ENCODE measurements at places on chromosomes 7 and 10. TPM values are rescaled to one million over a fixed set of nuclear protein-coding genes. Genes with fewer than 3 reads are reported as not detected.

The AKR1C8 gene
- not detected for polyA plus RNA-seq

The AQP1 gene
- 2.4 TPM for polyA plus RNA-seq

GRCh38 chr7:45646996-45647825, 73.0 kb downstream of the ADCY1 start:
- peak; percentile 82 for DNase-seq
- no peak overlapping the region for H3K27ac ChIP-seq
- no peak overlapping the region for H3K4me3 ChIP-seq
- H3K27me3 ChIP-seq = no peaks in the 10 kb centered on the region
- no peaks in the 10 kb centered on the region for H3K36me3 ChIP-seq

- no peak overlapping the region for H3K4me3 ChIP-seq
- no peak overlapping the region for H3K27ac ChIP-seq
- no peaks in the 10 kb centered on the region for H3K27me3 ChIP-seq
- no peaks in the 10 kb centered on the region for H3K4me1 ChIP-seq
Measured at GRCh38 chr10:61376908-61377368, 76.2 kb downstream of the TMEM26 start.

DNA sequence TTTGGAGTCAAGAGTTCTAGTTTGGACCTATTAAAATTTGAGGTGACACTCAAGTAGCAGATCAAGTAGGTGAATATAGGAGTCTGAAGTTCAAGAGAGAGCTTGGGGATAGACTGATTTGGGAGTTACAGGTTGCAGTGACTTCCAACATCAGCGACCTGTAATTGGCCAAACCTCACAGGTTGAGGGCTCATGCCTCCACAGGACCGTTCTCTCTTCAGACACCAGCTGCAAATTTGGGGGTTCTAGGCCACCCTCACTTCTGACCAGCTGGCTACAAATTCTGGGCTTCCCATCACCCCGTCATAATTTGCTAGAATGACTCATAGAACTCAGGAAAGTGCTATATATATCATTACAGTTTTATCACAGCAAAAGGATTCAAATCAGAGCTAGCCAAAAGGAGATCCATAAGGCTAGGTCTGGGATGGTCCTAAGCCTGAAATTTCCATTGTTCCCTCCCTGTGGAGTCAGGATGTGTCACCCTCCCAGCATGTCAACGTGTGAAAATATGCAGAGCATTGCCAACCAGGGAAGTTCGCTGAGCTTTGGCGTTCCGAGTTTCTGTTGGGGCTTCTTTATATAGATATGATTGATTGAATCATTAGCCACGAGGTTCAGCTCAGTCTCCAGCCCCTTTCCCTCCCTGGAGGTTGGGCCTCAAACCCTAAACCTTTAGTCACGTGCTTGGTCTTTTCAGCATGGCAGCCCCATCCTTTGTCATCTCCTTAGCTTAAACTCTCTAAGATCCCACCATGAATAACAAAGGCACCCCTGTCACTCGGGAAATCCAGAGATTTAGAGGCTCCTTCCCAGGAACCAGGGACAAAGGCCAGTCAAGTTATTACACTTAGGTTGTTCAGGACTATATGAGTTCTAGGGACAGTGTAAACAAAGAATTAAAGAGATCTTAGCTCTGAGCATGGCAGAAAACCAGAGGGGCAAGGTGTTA, 20.7 kb upstream of the ZNF212 start:
- no peaks in the 10 kb centered on the region for H3K27me3 ChIP-seq
- H3K36me3 ChIP-seq = peaks cover 58% of the 10 kb centered on the region
- H3K27ac ChIP-seq = no peak overlapping the region
- no peak for DNase-seq

- no peak overlapping the region for H3K4me3 ChIP-seq
- peak overlapping the region; percentile 56 for H3K27ac ChIP-seq
- H3K36me3 ChIP-seq = no peaks in the 10 kb centered on the region
- peaks cover 15% of the 10 kb centered on the region for H3K4me1 ChIP-seq
Measured at GRCh38 chr10:48363617-48364355, 57.3 kb downstream of the MAPK8 start.

GRCh38 chr7:90723866-90724265, 127.7 kb downstream of the CDK14 start:
- peaks cover 19% of the 10 kb centered on the region for H3K36me3 ChIP-seq
- DNase-seq = no peak
- H3K27me3 ChIP-seq = no peaks in the 10 kb centered on the region
- peaks cover 3% of the 10 kb centered on the region for H3K4me1 ChIP-seq
- H3K4me3 ChIP-seq = no peak overlapping the region
